ENCODE measurements at places on chromosomes 11 and 22.

DNA sequence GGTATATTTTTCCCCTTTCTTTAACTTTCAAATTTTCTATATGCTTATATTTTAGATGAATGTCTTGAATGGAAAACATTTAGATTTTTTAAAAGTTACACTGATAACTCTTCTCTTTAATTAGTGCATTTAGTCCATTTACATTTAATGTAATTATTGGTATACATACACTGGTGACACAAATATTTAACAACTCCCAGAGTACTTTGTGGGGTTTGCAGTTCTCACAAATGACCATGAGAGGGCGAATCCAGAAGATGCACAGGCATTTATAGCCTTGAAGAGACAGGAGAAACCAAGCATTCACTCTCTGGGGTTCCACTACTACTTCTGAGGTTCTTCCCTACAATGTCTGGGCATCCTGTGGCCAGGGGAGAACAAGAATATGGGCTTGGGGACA, 125.1 kb downstream of the TIMP3 start:
- DNase-seq: no peak

DNA sequence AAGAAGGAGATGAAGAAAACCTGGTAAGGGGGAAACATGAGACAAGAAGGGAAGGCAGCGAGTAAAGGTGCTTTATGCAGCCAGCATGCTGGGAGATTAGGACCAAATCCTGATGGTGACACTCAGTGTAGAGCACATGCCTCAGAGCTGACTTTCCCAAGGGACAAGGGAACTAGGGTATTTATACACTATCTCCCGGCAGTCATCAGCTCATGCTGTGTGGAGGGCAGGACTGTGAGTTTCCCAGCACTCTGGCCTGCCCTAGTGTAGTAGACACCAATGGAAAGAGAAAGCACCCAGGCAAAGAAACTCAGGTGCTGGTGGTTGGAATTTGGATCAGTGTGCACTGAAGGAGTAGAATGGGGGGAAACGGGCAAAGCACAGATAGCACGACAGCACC, 128.3 kb upstream of the CSNK2A3 start:
- DNase-seq: no peak

GRCh38 chr22:35473971-35474370, 66.7 kb upstream of the RASD2 start:
- DNase-seq: no peak

DNA sequence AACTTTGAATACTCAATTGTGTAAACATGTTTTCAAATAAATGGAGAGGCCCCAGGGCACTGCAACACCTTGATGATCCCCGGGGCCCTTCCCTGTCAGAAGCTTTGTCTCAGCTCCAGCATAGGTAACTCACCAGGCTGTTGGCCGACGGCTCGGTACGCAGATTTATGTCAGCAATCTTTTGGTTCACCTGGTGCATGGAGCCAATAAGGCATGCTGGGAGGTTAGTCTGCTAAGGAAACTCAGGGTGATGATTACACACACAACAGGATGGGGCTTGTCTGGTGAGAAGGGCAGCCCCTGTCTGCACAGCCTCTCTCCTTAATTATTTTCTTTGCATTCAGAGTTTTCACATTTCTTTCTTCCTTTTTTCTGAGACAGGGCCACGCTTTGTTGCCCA, 10.8 kb downstream of the FAM227A start:
- no peak for DNase-seq

- no peak for DNase-seq
Measured at GRCh38 chr11:102144357-102145355, 34.4 kb downstream of the YAP1 start.

DNA sequence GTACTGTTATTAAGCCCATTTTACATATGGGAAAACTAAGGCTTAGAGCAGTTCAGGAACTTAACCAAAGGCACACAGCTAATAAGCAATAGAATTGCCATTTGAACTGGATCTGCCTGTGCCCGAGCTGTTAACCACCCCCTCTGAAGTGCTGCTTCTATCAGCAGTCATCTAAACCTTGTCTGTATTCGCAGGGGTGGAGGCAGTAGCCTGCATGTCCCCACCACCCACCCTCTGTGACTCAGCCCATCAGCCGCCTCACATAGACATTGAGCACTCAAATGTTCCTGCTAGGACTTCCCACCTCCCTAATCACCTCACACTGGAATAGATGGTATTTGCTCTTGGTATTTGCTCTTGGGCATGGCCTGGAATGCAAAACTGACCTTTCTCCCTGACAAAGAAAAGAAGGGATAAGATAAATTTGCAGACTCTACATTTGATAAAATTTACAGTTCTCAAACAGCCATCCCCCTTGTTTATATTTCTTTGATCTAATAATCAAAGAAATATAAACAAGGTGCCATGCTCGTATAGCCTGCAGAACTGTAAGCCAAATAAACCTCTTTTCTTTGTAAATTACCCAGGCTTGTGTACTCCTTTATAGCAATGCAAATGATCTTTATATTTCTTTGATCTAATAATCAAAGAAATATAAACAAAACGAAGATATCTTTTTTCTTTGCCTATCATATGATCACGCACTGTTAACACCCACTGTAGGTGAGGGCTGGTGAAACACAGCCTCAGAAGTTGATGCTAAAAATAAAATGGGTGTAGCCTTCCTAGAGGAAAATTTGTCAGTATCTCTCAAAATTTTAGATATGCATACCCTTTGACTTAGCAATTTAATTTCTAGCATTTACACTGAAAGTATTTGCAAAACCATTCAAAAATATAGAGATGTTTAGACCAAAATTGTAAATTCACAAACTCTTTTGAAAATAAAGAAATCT, 15.9 kb downstream of the DKK3 start:
- no peak for DNase-seq

DNA sequence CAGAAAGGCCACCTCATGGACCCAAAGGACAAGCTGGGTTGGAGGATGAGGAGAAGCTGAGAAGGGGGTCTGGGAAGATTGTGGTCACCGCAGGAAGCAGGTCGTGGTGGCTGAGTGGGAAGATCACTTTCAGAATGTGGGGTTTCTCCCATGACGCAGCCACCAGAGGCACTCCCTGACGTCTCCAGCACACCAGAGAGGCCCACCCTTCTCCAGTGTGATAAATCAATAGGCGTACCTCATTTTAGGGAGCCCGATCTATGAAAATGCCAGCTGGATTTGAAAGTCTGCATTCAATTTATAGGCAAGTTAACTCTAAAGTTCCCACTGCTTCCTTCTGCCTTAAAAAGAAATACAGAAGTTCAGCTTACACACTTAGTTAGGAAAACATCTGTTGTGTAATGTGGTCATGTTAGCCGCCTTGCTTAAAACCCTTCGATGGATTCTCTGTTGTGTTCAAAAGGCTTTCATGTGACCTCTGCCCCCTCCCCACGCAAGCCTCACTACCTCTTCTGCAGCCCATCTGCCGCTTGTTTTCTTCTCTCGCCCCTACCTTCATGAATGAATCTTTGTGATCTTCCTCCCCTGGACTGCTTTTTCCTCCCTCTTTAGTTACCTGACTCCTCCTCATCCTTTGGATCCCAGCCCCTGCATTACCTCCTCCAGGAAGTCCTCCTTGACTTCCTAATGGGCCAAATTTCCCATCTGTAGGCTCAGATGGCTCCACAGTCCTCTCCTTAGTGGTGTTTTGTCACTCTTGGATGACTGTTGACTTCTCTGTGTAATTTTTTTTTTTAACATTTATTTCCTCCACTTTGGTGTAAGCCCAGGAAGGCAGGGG, 10.7 kb downstream of the TSPAN18 start:
- DNase-seq: no peak

Data from activated naive CD4-positive, alpha-beta T cell (primary cell).